CD4-positive, alpha-beta T cell treated with Interleukin-2 at 100 ng/mL for 4 hours (primary cell): ENCODE measurements at places on chromosomes 5 and 9.

- no peak for DNase-seq
These were observed 46.3 kb upstream of the BARHL1 start for GRCh38 chr9:132536124-132536523.

DNA sequence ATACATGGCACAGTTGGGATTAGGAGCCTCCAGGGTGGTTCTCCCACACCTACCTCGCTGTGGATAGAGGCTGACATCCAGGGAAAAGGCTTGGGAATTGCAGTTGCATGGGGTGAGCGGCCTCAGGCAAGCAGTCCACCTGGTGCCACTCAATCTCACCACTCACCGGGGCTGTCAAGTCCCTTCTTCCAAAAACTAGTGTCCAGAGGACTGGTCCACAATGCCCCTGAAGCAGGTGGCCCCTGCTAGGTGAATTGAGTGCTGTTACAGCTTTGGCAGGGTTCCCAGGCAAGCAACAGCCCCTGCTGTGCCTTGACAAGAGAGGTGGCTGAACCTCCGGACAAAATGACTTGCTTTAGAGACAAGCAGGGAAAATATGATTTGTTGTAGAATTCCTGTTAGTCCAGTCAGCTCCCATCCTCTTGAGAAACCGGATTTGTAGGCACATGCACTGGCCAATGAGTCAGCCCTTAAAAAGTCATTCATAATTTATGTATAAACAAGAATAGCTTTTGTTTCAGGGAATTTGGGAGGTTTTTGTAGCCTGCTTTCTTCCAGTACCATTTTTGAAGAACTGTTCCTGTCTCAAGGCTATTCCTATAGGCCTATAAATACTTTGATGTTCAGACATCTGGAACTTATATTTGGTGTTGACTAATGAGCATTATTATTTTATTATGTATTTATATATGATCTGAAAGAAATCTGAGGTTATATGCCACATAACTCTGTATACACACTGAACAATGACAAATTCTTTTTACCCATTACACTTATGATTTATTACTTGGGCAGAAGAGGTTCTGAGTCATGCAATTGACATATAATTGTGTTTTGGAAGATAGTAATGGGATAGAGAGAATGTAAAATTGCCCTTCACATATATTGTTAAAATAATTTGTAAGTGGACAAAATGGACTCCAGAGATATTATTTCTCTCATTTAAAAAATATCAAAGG lies 411.1 kb downstream of the ACTL7B start:
- DNase-seq = no peak

DNA sequence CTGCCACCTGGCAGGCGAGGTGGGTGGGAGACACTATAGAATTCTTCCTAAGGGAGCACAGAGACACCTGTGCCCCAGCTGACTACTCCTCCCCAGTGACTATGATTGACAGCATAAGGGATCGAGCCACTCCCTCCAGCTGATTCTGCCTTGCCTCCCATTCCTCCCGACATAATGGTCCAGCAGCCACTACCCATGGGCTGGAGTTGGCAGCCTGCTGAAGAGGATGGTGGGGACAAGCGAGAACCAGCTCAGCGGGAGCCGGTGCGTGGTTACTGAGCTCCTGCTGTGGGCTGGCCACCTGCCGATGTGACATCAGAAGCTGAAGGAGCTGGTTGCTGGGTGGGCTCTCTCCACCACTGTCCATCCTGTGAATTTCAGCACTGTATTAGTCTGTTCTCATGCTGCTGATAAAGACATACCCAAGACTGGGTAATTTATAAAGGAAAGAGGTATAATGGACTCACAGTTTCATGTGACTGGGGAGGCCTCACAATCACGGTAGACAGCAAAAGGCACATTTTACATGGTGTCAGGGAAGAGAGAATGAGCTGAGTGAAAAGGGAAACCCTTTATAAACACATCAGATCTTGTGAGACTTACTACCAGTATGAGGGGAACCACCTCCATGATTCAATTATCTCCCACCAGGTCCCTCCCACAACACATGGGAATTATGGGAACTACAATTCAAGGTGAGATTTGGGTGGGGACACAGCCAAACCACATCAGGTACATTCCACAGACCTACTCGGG lies 12.1 kb upstream of the NCS1 start:
- DNase-seq = no peak

DNA sequence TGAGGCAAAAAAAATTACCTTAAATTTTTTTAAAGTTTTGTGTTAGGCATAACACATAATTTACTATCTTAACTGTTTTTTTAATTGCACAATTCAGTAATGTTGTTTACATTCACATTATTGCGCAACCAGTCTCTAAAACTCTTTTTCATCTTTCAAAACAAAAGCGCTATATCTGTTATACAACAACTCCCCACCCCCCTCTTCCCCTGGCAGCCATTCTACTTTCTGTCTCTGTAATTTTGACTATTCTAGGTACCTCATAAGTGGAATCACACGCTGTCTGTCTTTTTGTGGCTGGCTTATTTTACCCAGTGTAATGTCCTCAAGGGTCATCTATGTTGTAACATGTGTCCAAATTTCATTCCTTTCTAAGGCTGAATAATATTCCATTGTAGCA lies 241.5 kb upstream of the DMRT1 start:
- DNase-seq = no peak

GRCh38 chr5:82570-82969 lies 9.4 kb upstream of the PLEKHG4B start:
- no peak for DNase-seq

GRCh38 chr9:121098567-121099198 lies 23.9 kb downstream of the CNTRL start:
- no peak for DNase-seq

DNA sequence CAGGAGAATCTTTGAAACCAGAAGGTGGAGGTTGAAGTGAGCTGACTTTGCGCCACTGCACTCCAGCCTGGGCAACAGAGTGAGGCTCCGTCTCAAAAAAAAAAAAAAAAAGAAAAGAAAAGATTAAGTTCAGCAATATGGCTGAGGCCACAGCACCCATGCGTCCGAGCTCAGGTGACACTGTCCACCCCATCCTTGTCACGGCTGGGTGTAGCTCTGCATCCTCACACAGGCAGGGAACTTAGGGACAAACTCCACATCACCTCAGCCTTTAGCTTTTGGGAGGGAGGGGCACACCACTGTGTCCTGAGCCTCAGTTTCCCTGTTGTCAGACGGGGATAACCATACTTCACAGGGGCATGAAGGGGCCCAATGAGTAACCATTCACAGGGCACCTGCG lies 15.5 kb downstream of the FGD3 start:
- no peak for DNase-seq

- DNase-seq = no peak
These were observed 56.7 kb upstream of the EQTN start for GRCh38 chr9:27353474-27354229.

GRCh38 chr9:105403552-105404248 lies 44.1 kb upstream of the FSD1L start:
- DNase-seq = no peak

GRCh38 chr5:73728493-73729273 lies 102.7 kb downstream of the ARHGEF28 start:
- DNase-seq = no peak

DNA sequence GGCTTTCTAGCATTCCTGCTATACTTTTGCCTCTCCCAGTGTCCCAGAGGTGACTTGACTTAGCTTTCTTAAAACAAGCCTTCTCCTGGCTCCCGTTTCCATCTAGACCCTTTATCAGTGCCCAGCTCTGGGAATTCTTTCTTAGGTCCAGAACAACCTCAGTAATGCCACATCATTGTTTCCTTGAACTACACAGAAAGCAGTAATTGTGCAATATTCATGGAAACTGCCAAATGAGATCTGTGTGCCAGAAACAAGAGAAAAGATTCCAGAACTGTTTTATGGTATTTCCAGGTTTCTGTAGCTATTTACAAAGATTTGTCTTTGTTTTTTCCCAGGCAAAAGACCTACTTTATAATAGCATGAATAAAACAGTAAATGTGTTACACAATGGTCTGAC lies 391.3 kb downstream of the SLCO4C1 start:
- DNase-seq = no peak

- DNase-seq = no peak
These were observed 15.6 kb downstream of the PTGS1 start for GRCh38 chr9:122386311-122386872.

DNA sequence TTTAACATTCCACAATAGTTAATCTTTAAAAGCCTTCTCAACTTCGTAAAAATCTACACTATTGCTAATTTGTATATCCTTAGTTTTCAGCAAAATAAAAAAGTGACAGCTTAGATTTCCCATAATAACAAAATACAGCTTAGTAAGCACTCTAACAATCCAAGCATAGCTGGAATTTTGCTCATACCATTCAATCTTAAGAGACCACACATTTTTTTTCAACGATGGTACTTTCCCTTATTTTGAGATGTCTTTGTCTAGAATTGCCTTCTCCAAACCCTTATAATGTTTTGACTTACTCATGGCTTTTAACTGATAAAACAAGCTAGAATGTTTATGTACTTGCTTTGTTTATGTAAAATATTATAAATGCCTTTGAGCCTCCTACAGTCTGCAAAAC lies 65.6 kb downstream of the HOMER1 start:
- no peak for DNase-seq

DNA sequence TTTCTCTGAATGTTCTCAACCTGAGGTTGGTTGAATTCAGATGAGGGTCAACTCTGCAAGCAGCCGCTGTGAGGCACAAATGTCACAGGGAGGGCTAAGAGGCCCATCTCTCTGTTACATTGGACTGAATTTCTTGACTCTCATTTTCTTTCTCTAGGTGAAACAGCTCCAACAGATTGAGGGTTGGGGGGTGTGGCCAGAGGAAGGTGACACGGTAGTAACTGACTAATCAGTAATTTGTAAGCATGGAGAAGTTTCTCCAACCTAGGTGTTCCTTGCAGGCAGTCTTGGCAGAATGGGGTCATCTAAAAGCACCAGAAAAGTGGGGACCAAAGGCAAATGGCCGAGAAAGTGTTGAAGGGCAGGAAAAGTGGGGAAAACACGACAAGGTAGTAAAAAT lies 16.8 kb downstream of the CCT5 start:
- DNase-seq = no peak
